ENCODE measurements at places on chromosomes 3 and 15.

DNA sequence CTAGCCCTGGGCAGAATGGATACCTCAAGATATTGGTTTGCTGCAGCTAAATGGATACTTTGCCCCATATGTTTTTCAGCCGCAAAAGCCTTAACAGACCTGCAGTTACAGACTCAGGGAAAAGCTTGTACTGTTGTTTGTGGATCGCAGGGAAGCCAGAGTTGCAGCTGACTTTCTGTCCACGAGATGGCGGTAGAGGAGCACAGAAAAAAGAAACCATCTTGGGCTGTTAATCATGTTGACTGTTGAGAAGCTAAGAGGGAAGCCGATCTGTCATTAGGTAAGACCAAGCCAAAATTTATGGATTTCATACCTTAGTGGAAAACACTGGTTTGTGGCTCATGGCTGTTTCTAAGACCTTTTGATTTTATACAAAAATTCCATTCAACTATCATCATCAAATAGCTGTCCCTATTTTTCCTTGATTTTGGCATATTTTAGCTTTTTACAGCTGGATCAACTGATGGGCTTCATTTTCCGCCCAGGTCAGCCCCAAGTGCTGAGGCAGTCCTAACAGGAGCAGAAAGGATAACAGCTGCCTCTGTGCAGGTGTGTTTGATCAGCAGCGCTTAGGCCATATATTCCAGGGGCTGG, 205.7 kb upstream of the ZPLD1 start:
- DNase-seq = peak; percentile 57

DNA sequence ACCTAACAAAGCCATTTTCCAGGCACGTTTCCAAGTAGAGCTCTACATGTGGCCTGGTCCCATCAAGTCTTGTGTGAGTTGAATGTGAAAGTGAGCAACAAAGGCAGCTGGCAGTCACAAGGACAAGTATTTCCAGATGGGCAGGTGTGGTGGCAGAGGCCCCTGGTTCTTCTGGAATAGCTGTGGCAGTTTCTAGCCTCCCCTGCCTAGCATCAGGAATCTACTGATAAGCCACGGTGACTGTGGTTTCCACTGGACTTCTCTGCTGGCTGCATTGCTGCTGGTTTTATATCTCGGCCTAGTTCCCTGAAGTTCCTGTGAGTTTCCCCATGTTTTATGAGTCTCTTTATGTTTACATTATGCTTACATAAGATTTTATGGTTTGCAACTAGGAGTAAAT, 117.7 kb downstream of the GOLIM4 start:
- peak; percentile 73 for DNase-seq

DNA sequence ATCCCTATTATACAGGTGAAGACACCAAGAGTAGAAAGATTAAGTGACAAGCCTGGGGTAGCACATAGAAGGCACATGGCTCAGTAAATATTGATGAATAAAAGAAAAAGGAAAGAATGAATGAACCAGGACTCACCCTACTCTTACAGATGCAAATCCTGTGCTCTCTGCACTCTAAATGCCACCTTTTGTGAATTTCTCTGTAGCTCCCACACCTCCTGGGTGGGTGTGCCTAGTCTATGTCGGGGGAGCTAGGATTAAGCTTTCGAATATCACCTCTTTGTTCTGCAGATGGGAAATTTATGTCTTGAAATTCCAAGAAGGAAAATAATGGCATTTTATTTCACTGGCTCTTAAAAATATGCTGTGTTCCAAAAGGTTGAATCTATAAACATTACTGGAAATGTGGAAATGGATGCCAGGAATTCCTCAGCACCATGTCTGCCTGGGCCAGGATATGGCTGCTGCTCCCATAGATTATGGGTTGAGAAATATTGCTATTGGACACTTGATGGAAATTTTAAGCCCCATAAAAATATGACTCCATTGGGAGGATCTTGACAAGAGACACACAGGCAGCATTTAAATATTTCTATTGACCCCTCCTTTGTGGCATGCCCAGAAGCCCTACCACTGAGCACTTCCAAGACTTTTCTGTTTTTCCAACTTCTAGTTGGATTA, 43.3 kb downstream of the CCNB2 start:
- DNase-seq = no peak

DNA sequence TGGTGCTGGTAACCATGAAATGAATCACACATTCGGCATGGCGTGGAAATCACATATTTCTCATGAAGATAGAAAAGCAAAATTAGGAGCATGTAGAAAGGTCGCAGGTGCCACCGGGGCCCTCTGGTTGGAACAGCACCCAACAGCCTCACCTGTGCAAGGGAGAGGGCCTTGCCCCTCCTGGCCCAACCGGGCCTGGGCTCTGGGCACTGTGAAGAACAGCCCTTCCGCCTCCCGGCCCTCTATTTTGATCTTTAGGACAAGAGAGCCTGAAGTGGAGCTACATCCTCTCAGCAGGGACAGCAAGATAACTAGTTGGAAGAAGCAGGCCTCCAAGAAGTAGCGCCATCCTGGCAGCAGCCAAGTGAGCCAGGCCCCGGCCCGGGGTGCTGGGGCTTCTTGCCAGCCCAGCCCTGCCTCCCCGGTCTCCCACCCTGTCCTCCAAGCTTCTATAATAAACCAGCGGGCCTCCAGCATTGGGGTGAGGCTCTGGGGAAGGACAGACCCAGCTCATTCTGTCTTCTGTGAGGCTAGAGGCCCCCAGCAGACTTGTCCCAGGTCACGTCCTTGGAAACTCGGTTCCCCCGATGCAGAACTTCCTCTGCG, 46.1 kb upstream of the FGD5 start:
- no peak for DNase-seq

DNA sequence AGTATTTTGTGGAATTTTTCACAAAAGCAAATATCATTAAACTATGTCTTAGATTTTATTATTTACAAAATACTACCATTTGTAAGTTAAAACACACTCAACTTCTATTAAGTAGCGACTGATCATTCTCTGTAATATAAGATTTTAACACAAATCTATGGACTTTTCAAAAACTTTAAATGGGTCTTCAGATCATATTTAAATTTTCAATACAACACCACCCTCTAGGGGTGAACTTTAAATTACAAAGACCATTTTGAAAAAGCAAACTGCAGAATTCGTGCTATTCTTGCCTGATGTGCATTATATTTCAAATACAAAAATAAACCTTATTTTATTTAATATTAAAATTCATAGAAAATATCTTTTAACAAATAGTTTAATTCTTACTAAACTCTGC, 8.2 kb upstream of the VGLL4 start:
- DNase-seq = no peak

GRCh38 chr15:92810418-92811138, 89.5 kb upstream of the CHD2 start:
- DNase-seq = no peak

- DNase-seq = no peak
Measured at GRCh38 chr15:28079313-28079969, 19.7 kb downstream of the OCA2 start.

DNA sequence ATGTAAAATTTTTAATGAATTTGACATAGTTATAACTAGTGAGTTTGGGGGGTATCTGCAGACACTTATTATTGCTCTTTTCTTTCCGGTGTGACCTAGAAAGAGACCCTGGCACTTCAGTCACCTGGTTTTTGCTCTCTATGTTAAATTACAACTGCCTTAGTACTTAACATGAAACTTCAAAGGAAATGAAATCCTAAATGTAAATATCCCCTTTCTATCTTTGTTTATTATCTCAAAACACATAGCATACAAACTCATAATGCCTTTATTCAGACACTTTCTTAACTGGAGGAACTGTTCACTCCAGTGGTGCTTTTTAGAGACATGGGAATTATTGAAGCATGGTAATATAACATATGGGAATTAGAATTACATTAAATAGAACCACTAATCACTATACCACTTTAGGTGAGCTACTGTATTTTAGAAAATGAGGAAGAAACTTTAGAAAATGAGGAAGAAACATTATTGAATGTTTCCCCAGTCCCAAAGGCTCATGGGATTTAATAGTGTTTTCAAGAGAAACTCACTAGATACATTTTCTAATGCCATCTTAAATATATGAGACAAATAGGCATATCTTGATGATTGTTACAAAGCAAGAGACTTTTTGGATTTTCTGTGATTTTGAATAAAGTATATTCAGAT, 119.5 kb upstream of the MLF1 start:
- no peak for DNase-seq

DNA sequence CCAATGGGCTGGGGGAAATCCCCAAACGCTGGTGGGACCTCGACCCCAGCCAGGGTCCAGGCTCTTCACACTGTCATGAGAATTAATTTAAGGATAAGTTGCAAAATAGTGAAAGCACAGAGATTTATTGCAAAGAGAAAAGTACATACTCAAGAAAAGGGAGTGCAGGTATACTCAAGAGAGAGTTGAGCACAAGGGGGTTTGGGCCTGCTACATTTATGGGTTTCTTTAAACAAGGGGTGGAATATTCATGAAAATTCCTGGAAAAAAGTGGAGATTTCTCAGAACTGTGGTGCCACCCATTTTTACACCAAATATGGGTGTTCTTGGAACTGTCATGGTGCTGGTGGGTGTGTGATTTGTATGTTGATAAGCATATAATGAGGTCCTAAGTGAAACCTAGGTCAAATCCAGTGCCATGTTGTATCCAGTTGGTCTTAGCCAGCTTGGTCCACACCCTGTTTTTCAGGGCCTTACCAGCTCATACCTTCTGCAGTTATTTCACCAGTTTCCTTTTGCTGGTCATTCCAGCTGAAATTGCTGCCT, 32.6 kb upstream of the NEO1 start:
- no peak for DNase-seq

GRCh38 chr15:56667517-56667916, 65.8 kb downstream of the ZNF280D start:
- DNase-seq = no peak

DNA sequence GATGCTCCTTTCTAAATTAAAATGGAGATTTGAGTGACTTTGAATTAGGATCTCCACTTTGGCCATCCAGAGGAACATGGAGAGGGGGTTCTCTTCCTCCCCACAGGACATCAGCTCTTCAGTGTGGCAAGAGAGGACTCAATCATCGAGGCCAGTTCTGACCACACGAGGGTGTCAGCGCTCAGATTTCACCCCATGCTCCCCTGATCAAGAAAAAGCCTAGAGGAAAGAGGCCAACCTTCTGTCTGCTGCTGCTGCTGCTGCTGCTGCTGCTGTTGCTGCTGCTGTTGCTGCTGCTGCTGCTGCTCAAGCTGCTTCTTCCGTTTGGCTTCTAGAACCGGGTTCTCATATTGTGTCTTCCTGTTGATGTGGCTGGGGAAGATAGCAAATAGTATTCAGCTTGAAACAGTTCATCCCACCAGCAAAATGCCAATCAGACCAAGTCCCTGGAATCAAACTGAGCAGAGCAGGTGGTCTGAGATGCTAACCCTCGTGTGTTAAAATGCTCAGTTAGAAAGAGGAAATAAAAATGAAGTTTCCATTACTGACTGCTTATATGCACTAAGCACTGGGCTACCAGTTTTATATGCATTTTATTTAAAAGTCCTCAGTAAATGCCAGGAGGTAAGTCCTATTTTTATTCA, 599.0 kb downstream of the MAGI1 start:
- no peak for DNase-seq

- no peak for DNase-seq
Measured at GRCh38 chr3:2603692-2604289, 505.1 kb downstream of the CNTN4 start.

DNA sequence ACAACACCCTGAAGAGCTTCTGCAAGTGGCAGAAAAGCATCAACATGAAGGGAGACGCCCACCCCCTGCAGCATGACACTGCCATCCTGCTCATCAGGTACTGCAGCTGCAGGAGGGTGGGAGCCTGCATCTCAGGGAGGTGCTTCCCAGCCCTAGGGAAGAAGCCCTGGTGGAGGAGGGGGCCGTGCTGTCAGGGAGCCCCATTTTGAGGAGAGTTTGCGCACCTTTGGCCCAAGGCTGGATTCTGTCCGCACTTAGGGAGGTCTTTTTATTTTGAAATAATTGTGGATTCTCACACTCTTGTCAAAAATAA, 42.1 kb downstream of the SAXO2 start:
- no peak for DNase-seq

- DNase-seq = no peak
Measured at GRCh38 chr3:14875411-14876175, 56.8 kb downstream of the FGD5 start.

DNA sequence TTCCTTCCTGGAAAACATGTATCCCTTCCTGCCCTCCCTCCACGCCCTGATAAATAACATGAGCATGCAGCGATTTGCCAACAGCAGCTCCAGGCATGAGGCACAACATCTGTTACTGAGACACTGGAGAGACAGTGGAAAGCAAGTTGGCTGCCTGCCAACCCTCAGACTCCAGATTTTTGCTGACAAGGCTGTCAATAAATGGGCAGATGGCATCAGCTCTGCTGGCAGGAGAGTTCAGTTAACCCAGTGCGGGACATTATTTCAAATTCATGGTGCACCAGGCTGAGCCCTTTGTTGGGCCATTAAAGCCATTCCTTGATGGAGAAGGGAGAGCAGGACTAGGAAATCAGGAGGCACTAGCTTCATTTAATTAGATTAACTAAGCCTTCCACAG, 293.3 kb downstream of the MEX3B start:
- DNase-seq = peak; percentile 38

- no peak for DNase-seq
Measured at GRCh38 chr15:67403428-67404154, 117.3 kb upstream of the C15orf61 start.

- no peak for DNase-seq
Measured at GRCh38 chr3:28907616-28908015, 373.3 kb upstream of the RBMS3 start.

DNA sequence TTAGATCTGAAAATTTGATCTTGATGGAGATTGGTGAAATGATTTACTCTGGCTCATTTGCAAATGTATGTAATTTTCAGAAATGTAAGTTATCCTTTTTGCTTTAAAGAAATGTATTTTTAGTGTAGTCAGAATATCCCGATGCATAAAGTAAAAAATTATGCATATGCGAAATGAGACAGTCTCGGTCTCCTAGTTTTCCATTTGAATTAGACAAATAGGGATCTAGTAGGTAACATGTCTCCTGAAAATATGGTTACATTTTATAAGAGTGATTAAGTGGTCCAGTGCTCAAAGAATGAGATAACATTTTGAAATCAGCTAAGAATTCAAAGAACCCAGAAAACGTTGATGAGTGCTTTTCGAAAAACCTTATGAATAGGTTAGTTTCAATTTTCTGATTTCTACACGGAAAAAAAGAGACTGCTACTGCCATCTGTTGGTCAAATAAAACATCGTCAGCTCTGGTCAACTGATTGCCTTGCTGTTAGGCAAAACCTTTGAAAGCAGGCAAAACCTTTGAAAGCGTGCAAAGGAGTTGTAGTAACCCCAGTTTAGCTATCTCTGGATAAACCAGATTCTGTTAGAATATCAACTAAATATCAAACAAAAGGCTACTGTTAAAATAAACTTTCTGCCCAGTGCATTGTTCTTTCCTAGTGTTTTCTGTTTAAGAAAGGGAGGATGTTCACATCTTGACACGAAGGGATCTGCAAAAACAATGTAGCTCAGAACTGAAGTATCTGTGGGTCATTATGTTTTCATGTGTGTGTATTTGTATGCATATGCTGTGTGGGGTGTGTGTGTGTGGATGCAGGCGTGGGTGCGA, 59.3 kb upstream of the CHMP2B start:
- peak; percentile 43 for DNase-seq

DNA sequence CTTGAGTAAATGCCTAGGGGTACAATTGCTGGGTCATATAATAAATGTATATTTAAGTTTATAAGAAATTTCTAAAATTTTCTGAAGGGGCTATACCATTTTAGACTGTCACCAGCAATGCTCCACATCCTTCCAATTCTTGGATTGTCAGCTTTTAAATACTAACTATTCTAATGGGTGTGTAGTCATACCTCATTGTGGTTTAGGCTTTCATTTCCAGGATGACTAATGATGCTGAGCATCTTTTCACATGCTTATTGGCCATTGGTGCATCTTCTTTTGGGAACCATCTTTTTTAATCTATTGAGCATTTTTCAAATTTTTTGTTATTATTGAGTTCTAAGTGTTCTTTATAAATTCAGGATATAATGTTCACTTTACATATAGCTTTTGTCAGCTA, 52.5 kb upstream of the CORO2B start:
- no peak for DNase-seq

Data from NCI-H2107 (cell line).